ENCODE measurements at places on chromosomes 3 and 15.

DNA sequence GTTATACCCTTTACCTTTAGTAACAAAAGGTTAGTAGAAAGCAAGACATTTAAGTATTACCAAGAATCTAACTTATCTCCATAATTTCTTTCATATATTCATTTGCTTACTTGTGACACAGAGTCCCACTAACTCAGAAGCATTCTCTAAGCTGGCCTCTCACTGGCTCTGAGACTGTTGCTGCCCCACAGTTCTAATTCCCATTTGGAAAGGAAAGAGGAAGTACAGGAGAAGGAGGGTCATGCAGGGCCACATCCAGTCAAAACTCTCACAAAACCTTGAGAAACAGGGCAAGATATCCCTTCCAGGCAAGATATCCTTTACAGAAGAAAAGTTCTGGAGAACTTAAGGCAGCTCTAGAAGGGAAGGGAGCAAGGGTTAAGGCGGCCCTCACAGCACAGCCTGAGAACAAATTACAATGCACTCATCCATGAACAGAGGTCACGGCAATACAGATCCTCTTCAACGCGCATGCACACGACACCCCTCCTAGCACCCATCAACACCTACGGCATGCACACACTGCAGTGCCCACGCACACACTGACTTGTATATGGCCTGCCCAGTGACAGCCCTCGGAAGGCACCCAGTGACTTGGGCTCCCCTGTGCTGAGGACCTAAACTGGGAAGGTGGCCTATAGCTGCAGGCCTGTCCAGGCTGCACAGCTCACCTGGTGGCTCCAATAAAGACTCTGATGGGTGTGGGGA lies 13.0 kb upstream of the MYO5C start:
- DNase-seq: no peak

DNA sequence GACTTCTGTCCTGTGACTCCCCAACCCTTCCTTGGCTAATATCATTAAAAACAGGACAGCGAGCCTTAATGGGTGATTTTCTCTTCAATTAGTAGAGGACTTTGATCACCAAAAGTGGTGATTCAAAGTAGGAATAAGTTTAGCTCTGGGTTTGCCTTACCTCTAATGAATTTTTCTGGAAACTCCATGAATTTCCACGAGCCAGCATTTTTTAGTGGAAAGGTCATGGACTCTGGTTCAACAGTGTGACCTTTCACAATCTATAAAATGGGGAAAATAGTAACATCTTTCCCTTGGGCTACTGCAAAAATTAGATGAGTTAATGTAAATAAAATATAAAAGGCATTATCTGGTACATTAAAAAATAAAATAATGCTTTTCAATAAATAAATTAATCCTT lies 417.8 kb upstream of the NR2F2 start:
- DNase-seq: no peak

DNA sequence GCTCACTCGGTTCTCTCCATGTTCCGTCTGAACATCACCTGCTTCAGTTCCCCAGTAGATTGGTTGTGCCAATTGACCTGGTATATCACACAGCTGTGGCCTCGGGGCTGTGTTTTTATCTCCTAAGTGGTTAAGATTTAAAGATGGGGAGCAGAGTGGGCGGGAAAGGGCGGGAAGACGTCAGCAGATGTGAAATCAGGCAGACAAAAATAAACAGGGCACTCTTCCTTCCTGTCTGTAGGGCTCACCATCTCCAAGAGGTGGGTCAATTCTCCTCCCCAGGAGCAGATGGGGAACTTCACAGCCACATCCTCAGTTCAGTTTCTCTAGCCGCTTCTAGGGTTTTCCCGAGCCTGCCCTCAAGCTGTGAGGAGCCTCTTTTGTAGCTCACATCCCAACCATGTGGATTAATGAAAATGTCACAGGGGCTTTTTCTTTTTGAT lies 26.8 kb upstream of the LIMD1 start:
- no peak for DNase-seq

- DNase-seq: no peak
These were observed 38.8 kb downstream of the IMPG2 start for GRCh38 chr3:101281521-101282030.

DNA sequence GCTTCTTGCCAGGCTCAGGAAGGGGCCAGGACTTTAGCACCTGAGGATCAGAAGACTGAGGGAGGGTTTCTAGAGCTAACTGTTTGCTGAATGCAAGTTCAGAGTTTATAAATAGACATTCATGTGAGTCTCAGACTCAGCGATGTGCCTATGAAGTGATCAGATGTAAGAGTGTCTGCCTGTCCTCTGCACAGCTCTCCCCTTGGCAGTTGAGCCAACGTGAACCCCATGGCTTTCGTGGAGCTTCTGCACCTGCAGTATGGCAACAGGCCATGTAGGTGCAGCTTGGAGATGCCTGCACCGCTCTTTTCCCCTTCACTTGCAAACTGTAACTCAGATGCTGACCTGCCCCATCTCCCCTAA lies 141.9 kb downstream of the CHDH start:
- DNase-seq: no peak

- DNase-seq: no peak
These were observed 4.3 kb downstream of the LYSMD4 start for GRCh38 chr15:99728916-99729315.

GRCh38 chr3:28322464-28322863 lies 26.1 kb upstream of the ZCWPW2 start:
- DNase-seq: no peak

- no peak for DNase-seq
These were observed 1082.6 kb upstream of the EPHA6 start for GRCh38 chr3:95731753-95732152.

DNA sequence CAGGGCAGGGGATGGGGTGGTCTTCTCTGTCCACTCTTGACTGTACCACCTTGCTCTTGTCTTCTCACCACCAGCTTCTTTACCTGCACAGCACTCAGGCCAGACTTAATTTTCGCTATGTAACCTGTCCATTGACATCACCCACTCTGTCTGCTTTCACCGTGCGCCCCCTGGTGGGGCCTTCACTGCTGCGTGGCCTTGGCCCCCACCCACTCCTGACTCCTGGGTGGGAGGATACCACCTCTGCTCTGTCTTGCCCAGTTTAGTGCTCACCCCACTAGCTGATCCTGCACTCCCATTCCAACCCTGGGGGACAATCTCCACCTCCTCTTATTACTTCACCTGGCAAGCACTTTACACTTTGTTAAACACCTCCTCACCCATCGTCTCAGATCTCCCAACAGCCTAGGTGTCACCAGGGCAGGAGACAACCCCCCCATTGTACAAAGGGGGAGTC lies 17.7 kb downstream of the PTH1R start:
- DNase-seq: no peak

DNA sequence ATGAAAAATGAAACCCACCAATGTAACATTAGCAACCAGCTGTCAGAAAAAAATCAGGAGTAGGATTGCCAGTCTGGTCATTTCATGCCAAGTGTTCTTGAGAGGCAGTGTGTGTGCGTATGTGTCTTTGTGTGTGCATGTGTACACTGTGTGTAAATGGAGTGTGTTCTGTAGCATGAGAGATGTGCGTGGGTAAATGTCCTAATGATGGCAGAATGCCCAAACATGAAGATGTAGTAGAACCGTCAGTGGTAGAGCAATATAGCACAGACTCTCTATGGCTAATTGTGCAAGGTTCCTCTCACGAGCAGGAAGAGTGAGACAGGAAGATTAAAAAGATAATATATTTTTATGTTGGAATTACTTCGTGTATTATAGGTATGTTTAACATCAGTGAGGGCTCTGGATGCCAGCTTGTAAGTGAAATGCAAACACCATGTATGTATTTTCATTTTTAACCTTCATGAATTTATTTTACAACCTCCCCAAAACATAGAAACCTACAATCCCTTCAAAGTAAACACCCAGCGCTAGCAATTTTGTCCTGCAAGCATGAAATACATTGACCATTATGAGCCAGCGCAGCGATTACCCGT lies 1038.7 kb downstream of the IGSF11 start:
- DNase-seq: no peak

DNA sequence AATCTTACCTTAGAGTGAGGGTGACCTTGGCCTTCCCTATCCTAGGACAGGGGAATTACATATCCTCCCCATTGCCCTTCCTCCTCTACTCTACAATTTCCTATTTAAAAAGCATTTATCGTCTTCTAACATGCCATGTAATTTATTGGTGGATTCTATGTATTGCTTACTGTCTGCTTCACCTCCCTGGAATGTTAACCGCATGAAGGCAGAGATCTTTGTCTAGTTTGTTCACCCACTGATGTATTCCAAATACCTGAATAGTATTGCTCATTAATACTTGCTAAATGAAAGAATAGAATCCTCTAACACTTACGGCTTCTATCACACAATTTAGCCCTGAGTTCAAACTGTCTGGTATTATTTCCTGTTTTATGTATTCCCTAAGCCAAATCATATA lies 68.6 kb downstream of the PPARG start:
- no peak for DNase-seq

DNA sequence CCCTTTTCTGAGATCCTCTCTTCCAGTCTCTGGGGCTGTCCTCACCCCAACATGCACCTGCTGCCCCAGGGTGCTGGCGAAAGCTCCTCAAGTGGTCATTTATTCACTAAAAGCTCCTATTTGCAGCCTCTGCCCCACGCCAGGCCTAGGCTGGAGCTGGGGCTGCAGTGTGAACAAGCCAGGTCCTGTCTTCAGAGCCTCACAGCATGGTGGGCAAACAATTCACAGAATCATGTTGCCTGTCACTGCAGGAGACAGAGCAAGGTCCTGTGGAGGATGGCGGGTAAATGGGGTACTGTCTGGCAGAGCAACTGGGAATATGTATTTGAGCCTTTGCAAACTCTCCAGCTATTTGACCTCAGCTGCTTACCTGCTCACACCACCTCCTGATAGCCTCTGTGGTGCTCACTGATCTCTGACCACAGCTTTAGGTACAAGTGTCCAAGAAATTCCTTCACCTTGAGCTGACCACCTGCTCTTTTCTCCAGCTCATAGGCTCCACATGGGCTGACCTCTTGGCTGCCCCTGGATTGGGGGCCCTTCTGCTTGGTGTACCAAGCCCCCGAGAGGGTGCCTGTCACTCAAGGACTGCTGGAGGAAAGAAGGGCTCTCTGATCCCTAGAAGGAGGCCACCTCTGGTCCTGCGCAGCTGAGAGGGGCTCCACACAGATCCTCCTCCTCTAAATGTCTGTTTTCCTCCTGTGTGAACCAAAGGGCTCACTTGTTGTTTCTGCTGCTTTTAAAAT lies 35.6 kb downstream of the AMOTL2 start:
- DNase-seq: no peak

- DNase-seq: no peak
These were observed 24.6 kb upstream of the AP4E1 start for GRCh38 chr15:50883903-50884302.

GRCh38 chr15:41151451-41152005 lies 35.4 kb upstream of the INO80 start:
- no peak for DNase-seq

DNA sequence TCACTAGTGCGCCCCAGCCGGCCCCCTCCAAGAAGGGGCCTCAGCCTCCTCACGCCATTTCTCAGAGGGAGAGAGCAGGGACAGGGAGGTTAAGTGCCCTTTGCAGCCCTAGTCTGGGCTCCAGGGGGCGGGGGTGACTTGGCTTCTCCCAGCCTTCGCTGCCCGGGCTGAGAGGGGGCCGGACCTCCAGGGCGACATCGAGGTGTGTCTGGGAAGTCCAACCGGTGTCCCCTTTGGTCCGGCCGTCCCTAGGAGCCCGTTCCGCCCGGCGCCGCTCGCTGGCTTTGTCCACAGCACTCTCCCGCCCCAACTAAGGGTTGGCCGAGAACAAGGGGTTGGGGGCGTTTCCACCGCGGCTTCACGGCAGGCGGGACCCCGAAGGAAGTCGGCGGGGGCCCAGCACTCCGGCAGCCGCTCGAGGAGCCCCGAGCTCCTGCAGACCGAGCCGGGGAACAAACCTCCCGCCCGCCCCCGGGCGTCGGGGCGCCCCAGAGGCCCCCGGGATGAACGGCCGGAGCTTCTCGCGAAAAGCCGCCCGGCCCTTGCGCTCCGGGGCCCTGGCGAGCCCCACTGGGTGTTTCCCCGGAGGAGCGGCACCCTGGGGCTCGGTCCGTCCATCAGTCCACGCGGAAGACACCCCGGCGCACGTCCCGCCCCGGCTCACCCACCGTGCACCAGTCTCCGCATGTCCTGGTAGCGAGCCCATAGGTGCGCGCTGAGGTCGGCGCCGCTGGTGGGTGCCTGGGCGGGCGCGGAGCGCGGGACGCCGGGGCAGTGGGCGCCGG lies 627 bp downstream of the NT5DC2 start:
- DNase-seq: no peak

GRCh38 chr3:149536429-149536828 lies 61.9 kb downstream of the TM4SF4 start:
- no peak for DNase-seq

DNA sequence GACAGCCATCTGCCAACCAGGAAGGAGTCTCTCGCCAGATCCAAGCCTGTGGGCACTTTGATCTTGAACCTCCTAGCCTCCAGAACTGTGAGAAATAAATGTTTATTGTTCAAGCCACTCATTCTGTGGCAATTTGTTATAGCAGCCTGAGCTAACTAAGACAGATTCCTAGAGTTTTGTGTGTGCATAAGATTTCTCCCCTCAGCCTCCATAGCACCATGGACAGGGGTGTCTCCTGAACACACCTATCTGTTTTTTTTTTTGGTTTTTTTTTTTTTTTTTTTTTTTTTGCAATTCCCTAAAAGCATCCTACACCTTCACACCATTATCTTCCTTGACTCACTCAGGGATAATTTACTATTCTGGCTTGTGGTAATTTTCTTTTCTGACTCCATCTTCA lies 768.5 kb downstream of the NR2F2 start:
- no peak for DNase-seq

GRCh38 chr3:5116538-5116937 lies 5.6 kb upstream of the ARL8B start:
- no peak for DNase-seq

GRCh38 chr3:60610441-60611112 lies 640.7 kb downstream of the FHIT start:
- DNase-seq: peak; percentile 42

- DNase-seq: no peak
These were observed 446.0 kb downstream of the FGF12 start for GRCh38 chr3:192281207-192281880.

DNA sequence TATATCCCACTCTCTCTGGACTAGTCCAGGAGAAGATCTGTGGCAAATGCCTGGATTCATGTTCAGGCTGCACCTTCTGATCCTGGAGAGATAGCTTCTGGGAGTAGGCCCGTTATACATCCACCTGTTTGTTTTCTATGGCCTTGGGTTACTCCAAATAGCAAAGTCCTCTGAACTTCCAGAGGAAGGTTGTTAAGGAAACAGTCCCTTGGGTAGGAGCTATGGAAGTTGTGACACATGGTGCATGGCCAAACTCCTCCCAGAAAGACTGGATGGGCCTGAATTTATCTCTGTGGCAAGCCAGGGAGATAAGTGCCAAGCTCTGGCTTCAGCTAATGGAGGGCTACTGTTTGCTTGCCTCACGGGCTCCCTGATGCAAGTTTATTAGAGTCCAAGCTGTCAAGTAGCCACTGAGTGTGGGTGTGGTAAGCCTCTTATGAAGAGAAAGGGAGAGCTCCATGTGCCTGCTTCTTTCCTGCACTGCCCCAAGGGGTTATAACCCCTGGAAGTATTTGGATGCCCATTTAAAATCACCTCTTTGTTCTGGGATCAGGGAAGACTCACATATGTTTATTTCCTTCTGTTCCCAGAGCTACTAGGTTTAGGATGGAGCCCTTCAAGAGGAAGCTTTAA lies 328.7 kb upstream of the ATP11B start:
- DNase-seq: no peak
